ENCODE measurements at places on chromosomes 1 and 21.
A peak's percentile ranks its signal among the peaks of the same experiment; 100 is the strongest.

GRCh38 chr1:112614460-112615065, 4.4 kb downstream of the ST7L start:
- peak; percentile 24 for DNase-seq
- no peak overlapping the region for H3K27ac ChIP-seq
- peaks cover 6% of the 10 kb centered on the region for H3K36me3 ChIP-seq
- H3K4me1 ChIP-seq, result peaks cover 16% of the 10 kb centered on the region

DNA sequence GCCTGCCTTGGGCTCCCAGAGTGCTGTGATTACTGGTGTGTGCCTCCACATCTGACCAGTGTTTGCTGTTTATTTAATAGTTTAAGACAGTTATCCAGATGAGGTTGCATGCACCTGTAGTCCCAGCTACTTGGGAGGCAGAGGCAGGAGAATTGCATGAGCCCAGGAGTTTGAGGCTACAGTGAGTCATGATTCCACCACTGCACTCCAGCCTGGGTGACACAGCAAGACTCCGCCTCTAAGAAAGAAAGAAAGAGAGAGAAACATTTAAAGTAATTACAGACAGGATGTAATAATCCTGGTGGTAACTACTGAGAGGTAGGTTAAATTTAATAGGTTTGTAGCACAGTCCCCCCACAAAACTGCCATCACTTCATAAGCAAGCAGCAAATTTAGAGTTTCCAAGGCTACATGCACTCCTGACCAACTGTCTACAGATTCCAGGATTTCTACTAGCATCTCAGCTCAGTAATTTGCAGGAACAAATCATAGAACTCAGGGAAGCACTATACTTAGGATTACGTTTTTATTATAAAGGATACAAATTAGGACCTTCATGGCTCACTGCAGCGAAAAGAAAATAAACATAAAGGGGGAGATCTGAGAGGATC, 89.6 kb downstream of the PKN2 start:
- H3K36me3 ChIP-seq, result peaks cover 48% of the 10 kb centered on the region
- H3K4me1 ChIP-seq, result no peaks in the 10 kb centered on the region
- no peak overlapping the region for H3K4me3 ChIP-seq
- no peak for DNase-seq

- no peak for DNase-seq
- no peak overlapping the region for H3K27ac ChIP-seq
- H3K4me3 ChIP-seq, result no peak overlapping the region
- H3K4me1 ChIP-seq, result peaks cover 6% of the 10 kb centered on the region
Measured at GRCh38 chr1:43007377-43008114, 48.9 kb upstream of the SLC2A1 start.

DNA sequence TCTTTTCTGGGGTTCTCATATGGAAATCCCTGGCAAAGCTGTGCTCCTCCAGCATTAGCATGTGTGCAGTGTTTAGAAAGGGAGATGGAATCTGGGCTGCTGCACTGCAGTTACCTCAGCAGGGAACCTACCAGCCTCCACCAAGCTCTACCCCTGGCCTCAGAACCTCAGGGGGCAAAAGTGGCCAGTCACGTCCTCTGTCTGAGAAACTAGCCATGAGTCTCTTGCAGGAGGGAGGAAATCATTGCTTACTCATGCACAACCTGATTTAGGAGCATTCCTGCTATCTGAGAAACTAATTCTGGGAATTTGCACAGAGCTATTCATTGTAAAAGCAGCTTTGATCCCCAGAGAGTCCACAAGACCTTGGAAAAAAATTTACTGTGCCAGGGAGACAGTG, 80.6 kb upstream of the IPO9 start:
- H3K4me3 ChIP-seq, result no peak overlapping the region
- peaks cover 4% of the 10 kb centered on the region for H3K4me1 ChIP-seq
- H3K36me3 ChIP-seq, result no peaks in the 10 kb centered on the region
- DNase-seq, result no peak
- H3K27me3 ChIP-seq, result no peaks in the 10 kb centered on the region

- DNase-seq, result no peak
- H3K4me1 ChIP-seq, result no peaks in the 10 kb centered on the region
- no peaks in the 10 kb centered on the region for H3K27me3 ChIP-seq
- H3K36me3 ChIP-seq, result no peaks in the 10 kb centered on the region
Measured at GRCh38 chr1:232471250-232471649, 158.7 kb downstream of the SIPA1L2 start.

Data from naive B cell (primary cell).